Glutamatergic neuron (in vitro differentiated cells): ENCODE measurements at places on chromosomes 3 and 15.
A peak's percentile ranks its signal among the peaks of the same experiment; 100 is the strongest.

GRCh38 chr15:98787936-98788757, 139.8 kb downstream of the IGF1R start:
- peak; percentile 40 for DNase-seq

GRCh38 chr3:46895204-46895660, 17.7 kb downstream of the PTH1R start:
- peak; percentile 75 for DNase-seq

DNA sequence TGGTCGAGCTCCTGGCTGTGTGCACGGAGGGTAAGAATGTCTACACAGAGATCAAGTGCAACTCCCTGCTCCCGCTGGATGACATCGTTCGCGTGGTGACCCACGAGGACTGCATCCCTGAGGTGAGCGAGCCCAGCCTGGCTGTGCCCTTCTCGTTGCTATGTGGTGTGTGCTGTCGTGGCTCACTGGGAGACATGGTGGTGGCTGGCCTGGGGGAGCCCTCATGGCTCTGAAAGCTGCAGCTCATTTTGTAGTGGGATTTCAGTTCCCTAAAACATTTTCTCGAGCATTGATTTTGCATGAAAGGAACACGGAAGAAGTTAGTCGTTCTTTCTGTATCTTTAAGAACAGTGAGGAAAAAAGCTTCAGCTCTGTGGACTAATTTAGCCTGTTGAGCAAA, 200.5 kb downstream of the ITPR1 start:
- no peak for DNase-seq

GRCh38 chr3:104887619-104888018, 479.1 kb upstream of the ALCAM start:
- no peak for DNase-seq

GRCh38 chr3:100796556-100796955, 87.3 kb downstream of the TFG start:
- DNase-seq, result no peak

DNA sequence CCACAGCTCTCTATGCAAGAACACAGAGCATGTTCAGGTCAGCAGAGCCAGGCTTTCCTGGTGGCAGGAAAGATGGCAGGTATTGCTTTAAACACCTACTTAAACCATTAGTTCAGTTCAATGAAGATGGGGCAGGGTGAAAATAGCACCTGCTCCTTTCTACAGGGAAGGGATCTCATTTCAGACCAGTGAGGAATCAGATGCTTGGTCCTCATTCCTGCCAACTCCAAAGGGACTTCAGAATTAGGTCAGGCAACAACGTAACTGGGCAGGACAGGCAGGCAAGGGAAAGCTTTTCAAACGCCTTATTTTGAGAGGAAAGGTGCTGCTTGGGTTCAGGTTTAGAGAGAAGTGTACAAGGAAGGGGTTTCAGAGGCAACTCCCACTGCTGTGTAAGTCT, 12.6 kb upstream of the RPS17 start:
- no peak for DNase-seq

DNA sequence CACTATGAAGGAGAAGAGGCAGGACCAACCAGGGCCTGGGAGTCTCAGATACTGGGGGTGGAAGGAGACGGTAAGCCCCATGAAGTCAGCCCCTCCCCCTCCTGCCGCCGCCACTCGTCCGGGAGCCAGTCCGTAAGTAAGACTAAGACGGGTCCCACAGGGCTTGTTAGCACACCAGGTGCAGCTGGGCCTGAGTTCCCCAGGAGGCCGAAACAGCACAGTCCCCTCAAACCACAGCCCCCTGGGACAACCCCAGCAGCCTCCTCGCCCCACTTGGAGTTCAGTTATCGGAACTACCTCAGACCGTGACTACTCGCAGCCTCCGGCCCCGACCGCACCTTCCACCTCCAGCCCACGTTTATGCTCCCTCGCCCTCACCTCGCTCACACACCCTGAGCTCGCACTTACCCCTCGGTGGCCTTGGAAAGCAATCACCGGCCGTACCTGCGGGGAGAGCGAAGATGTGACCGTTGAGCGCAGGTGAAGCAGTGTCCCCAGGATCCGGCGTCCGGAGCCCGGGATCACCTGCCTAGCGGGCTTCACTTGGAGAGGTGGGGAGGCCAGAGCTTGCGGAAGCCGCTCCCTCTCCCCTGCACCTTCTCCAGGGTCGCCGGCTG, 557 bp downstream of the ELL3 start:
- peak; percentile 40 for DNase-seq

- peak; percentile 69 for DNase-seq
These were observed 194.6 kb upstream of the TPM1 start for GRCh38 chr15:62847900-62848489.

- DNase-seq, result no peak
These were observed 4.7 kb downstream of the LTF start for GRCh38 chr3:46460051-46460450.
